ENCODE measurements at places on chromosomes 5 and 9.

- DNase-seq: no peak
Observed at GRCh38 chr9:35798658-35799374, 7.4 kb downstream of the NPR2 start.

GRCh38 chr5:31382051-31382878 is 149.6 kb downstream of the DROSHA start:
- DNase-seq: no peak

- no peak for DNase-seq
Observed at GRCh38 chr5:115573133-115573532, 28.6 kb upstream of the FEM1C start.

DNA sequence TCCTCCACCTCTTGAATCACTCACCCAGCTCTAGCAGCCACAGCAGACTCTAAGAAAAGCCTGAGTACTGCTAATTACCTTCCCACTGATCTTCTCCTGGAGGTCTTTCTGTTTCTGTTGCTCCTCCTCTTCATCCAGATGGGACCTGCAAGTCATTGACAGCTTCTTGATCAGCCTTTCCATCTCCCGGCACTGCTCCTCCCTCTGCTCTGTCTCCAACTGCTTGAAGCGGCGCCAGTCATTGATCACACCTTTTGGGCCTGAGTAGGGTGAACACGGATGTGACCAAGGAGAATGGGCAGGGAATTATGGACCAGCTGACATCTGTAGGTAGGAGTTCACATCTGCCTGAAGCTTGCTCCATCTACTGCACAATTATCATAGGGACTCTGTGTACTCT is 5.5 kb downstream of the PDCL start:
- no peak for DNase-seq

DNA sequence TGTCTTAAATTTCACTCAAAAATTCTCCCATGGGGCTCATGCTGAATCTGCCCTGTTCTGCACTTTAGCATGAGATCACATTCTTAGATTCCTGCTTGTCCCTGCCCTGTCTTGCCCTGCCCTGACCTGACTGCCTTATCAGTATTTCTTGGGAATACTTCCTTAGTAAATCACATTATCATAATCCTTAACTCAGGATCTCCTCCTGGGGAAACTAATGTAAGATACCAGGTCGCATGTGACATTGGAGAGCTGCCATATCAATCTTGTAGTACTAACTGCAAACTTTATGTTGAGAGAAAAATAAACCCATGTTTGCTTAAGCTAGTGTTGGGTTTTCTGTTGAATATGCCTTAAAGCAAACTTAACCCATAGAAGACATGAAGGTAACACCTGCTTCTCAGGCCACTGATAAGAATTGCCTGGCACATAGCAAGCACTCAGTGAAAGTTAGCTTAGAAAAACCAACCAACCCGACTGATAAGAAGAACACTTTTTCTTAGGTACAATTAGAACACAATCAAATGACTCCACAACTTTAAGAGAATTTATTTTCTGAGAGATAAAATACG is 53.3 kb downstream of the IL33 start:
- no peak for DNase-seq

- DNase-seq: no peak
Observed at GRCh38 chr5:107424491-107424890, 246.2 kb downstream of the EFNA5 start.

- DNase-seq: no peak
Observed at GRCh38 chr5:25414742-25415141, 770.0 kb upstream of the CDH10 start.

DNA sequence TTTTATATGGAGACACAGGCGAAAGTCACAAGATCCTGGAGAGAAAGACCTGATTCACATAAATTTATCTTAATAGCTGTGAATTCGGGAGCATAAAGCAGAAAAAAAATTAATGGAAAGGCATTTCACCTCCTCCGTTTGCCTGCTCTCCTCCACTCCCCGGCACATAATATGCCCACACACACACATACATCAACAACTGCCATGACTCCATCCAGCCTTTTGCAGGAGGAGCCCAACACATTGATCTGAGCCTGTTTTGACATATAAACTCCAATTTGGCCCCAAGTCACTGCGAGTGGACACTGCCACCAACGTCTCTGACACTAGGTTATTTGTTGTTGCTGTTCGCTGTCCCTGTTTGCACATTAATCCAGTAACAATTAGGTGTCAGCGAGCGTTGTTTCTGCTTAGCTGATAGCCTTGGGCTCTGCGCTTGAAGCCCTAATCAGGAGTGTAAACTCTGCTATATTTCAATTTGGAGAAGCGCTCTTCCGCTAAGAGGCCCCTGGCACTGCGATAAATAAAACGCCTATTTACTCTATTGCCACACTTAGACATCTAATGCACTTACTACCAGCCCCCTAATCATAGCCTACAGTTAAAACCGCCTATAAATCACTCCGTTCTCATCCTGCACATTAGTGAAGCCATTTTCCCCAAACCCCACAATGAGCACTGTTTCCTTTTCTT is 195.8 kb upstream of the TBCA start:
- DNase-seq: no peak

- no peak for DNase-seq
Observed at GRCh38 chr9:87588339-87588738, 90.7 kb downstream of the DAPK1 start.

GRCh38 chr9:100937382-100937781 is 91.1 kb upstream of the PLPPR1 start:
- no peak for DNase-seq

- DNase-seq: no peak
Observed at GRCh38 chr9:98502311-98502975, 206.3 kb downstream of the GABBR2 start.

- no peak for DNase-seq
Observed at GRCh38 chr9:126708178-126708577, 94.5 kb downstream of the LMX1B start.

GRCh38 chr5:171589461-171589860 is 170.0 kb downstream of the FGF18 start:
- no peak for DNase-seq

- no peak for DNase-seq
Observed at GRCh38 chr9:129250786-129251185, 72.7 kb upstream of the IER5L start.

DNA sequence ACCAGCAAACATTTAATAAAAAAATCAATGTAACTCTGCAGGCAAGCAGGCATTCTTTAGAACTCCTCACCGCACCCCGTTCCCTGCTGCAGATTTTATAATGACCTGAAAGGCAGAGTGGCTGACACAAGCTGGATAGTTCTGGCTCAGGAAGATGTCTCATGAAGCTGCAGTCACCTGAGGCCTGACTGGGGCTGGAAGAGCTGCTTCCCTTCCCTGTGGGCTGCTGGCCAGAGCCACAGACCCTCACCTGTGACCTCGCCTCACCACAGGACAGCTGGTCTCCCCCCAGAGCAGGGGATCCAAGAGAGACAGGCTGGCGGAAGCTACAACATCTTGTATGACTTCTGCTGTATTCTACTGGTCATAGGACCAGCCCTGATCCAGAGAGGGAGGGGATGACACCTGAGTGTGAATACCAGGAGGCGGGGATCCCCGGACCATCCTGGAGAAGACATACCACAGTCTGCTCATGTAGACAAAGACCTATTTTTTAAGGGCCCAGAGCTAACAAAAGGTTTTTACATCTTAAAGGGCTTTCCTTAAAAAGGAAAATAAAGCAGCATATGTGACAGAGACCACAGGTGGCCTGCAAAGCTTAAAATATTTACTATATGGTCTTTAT is 43.9 kb downstream of the RAPGEF1 start:
- no peak for DNase-seq

All from substantia nigra (tissue), 51 donors.